ENCODE measurements at places on chromosomes 6 and 20. TPM values are rescaled to one million over a fixed set of nuclear protein-coding genes. Genes with fewer than 3 reads are reported as not detected.

- DNase-seq: no peak
Measured at GRCh38 chr6:22302838-22303237, 6.0 kb upstream of the PRL start.

- DNase-seq: no peak
Measured at GRCh38 chr20:39049148-39049547, 87.0 kb downstream of the DHX35 start.

- no peak for DNase-seq
Measured at GRCh38 chr20:17838921-17839320, 129.7 kb downstream of the SNX5 start.

DNA sequence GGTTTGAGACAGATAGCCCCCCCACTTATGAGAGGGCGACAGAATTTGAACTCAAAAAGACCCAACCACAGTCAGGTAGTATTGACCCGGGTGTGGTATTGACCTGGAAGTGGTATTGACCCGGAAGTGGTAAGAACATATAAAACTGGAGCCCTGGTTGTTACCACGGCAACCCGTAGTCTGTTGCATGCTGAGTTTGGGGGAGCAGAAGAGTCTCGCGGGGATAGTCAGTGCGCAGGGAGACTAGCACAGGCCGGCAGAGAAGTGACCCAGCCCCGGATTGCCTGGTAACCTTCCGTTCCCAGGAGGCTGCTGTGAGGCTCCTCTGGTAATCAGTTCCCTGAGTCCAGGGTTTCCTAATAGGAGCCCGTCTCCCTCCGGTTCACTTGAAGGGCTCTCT, 96.2 kb downstream of the SNX5 start:
- no peak for DNase-seq

GRCh38 chr6:96659084-96659845, 96.3 kb downstream of the FHL5 start:
- DNase-seq: no peak

DNA sequence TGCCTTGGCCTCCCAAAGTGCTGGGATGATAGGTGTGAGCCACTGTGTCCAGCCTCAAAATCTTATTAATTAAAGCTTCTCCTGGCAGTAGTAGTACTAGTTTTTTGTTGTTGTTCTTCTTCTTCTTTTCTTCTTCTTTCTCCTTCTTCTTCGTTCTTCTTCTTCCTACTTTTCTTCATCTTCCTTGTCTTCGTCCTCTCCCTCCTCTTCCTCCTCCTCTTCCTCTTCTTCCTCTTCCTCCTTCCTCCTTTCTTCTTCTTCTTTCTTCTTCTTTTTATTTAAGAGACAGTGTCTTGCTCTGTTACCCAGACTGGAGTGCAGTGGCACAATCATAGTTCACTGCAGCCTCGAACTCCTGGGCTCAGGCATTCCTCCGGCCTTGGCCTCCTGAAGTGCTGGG, 17.2 kb upstream of the DEK start:
- DNase-seq: no peak

DNA sequence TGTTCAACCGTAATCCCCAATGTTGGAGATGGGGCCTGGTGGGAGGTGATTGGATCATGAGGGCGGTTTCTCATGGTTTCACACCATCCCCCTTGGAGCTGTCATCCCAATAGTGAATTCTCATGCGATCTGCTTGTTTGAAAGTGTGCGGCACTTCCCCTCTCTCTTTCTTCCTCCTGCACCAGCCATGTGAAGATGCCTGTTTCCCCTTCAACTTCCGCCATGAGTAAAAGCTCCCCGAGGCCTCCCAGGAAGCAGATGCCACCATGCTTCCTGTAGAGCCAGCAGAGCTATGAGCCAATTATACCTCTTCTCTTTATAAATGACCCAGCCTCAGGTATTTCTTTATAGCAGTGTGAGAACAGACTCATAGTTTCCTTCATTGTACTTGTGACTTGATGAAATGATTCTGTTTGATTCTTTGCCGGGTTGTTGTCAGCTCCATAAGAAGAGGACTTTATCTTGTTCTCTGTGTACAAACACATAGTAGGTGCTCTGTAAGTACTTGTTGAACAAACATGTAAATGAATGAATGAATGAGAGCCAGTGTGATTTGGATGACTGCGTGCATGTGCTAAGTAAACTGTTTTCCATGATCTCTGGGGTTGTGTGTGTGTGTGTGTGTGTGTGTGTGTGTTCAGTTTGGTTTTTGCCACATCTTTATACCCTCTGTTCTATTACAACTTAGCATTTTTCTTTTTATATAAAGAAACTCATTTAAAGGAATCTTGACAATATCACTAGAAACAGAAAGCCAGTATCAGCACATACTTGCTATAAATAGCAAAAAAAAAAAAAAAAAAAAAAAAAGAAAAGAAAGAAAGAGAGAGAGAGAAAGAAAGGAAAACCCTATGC, 22.5 kb upstream of the PTGIS start:
- no peak for DNase-seq

GRCh38 chr6:38136547-38136946, 317.0 kb downstream of the ZFAND3 start:
- no peak for DNase-seq

GRCh38 chr6:170155464-170156196, 135.2 kb downstream of the DLL1 start:
- DNase-seq: no peak

- DNase-seq: no peak
Measured at GRCh38 chr20:49496553-49497397, 14.3 kb upstream of the KCNB1 start.

- DNase-seq: no peak
Measured at GRCh38 chr6:24408719-24409410, 6.1 kb downstream of the MRS2 start.

GRCh38 chr6:33211136-33211535, 2.8 kb downstream of the RING1 start:
- DNase-seq: no peak

DNA sequence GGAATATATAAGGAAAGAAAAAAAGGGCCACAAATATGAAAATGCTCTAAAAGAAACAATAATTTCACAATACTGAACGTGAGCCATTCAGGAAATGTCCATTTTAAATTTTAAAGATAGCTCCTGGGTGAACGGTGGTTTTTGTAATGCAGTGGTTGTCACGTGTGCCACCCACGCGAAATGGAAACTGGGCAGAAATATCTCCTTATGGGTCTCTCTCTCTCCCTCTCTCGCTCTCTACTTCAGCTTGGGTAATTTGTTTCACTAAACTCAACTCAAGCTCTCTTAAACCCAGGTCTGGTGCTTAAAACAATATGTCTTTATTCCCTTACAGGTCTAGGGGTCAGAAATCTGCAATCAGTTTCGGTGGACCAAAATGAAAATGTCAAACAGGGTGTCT, 150.8 kb downstream of the OR2B2 start:
- DNase-seq: no peak

GRCh38 chr20:61951695-61952533, 113.8 kb downstream of the TAF4 start:
- DNase-seq: no peak

The LATS1 gene
- total RNA-seq: 8.5 TPM

DNA sequence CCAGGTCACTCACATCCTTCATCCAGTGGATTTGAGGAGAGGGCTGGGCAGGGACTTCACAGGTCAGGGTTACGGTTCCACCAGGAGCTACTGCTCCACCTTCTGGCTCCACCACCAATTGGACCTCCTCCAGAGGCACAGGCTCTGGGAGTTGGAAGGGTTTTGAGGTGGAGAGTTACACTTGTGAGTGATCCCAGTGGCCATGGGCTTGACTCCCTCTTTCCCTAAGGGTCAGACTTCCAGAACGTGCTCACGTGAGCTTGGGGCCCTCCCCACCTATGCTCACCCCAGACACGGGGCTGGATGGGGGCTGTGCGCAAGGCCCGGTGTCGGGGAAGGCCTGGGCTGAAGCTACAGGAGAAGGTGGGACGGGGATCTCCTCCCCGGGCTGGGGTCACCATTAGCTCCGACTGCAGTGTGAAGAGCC, 1.5 kb downstream of the AGER start:
- DNase-seq: no peak

The EDN1 gene
- 496 TPM for total RNA-seq

GRCh38 chr6:118216751-118217150, 309.7 kb downstream of the SLC35F1 start:
- DNase-seq: no peak

- no peak for DNase-seq
Measured at GRCh38 chr6:127923135-127923534, 22.3 kb upstream of the THEMIS start.

DNA sequence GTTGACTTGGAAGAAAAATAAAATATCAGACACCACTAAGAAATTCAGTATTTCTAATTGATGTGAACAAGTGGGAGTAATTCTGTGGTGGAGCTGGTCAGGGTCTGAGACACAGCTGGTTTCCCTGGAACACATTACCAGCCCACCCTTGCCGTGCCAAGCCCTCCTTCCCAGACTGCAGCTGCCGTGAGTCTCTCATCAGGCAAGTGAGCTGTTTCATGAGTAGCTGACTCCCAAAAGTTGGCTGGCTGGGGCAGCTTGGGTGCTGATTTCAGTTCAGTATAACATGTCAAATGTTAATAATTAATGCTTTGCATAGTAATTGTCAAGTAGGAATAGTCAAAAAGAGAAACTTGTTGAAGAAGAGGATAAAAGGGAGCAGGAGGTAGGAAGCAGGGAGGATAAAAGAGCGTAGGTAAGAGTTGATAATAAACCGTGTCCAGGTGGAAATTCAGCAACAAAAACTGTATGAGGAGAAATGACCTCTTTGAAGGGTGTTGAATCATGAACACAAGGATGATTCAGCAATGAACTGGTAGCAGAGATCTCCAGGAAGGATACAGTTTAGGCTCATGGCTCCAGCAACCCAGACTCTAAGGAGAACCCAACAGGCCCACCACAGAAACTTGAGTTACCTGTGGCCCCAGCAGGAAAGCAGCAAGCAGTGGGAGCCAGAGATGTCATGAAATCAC, 110.9 kb upstream of the SSTR4 start:
- no peak for DNase-seq

The B3GAT2 gene
- total RNA-seq: under 0.01 TPM
